Cortex of kidney (tissue), 1 donor: ENCODE measurements at places on chromosomes 7 and 10.

DNA sequence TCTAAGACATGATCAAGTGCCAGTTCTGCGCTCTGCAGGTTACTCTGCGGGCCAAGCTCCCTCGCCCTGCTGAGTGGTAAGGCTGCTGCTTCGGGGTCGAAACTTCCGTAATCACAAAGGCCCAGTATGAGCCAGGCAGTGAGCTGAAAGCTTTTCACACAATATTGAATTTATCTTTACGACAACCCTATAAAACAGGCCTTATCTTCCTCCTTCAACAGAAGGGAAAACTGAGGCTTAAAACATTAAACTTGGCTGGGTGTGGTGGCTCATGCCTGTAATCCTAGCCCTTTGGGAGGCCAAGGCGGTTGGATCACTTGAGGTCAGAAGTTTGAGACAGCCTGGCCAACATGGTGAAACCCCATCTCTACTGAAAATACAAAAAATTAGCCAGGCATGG is 83.3 kb downstream of the FAM107B start:
- no peak for DNase-seq

DNA sequence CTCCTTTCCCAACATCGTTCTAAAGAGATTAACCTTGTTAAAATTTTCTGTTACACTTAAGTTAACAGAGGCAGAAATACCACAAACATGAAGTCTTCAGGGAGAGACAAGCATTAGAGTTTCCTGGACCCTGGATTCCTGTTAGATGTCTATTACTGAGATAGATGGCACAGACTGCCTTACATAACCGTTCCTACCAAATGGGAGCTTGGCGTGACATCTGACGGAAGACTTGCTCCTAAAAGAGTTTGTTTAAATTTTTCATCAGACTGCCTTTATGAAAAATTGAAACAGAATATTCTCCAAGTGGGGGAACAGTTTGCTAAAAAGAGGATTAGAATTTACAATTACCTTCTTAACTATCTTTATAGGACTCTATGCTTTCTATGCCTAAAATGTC is 22.7 kb downstream of the ANK3 start:
- no peak for DNase-seq

GRCh38 chr10:128316925-128317324 is 190.7 kb upstream of the MKI67 start:
- no peak for DNase-seq

GRCh38 chr7:87452279-87452678 is 23.2 kb downstream of the ABCB4 start:
- DNase-seq: no peak

DNA sequence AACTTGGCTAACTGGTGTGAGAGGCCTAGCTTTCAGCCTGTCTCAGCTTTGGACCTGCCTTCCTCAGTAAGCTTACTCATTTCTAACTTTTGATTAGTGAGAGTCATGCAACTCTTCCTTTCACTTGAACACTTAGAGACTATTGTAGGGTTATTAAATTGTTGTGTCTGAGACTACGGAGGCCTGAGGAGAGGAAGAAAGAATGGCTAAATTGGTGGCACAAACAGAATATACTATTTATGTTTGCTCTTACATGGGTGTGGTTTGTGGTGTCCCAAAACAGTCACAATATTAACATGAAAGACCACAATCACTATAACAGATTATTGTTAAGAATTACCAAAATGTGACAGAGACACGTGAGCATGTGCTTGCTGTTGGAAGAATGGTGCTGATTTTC is 82.1 kb downstream of the TRIM24 start:
- DNase-seq: no peak
